Hematopoietic multipotent progenitor cell treated with erythropoietin and hydrocortisone succinate and interleukin-3 and kit ligand, for 17 days (in vitro differentiated cells): ENCODE measurements at places on chromosomes 6 and 20.
A peak's percentile ranks its signal among the peaks of the same experiment; 100 is the strongest.

- DNase-seq = no peak
Observed at GRCh38 chr20:4708856-4709255, 12.9 kb upstream of the PRND start.

DNA sequence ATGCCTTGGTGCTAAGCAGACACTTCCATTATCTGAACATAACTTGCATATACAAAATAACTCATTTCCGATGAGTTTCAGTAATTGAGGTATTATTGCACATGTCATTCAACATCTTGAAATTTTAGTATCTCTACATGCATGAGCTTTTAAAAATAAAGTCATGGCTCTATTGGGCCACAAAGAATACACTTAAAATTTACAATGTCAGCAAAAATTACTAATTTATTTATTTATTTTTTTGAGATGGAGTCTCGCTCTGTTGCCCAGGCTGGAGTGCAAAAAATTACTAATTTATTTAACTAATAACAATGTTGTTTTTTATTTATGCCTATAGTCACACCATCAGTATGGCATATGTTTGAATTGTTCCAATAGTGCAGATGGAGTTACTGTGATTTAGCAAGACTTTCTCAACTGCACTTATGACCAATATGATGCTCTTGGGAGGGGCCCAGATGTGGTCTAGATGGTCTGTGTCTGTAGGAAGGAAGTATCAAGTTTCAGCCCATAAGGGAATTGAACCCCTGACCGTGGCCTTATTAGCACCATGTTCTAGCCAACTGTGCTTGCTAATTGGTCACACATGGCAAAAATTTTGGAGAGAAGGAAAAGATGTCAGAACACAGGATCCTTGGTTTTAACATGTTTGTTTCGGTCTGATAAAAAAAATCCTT lies 370.7 kb upstream of the TSHZ2 start:
- DNase-seq = no peak

DNA sequence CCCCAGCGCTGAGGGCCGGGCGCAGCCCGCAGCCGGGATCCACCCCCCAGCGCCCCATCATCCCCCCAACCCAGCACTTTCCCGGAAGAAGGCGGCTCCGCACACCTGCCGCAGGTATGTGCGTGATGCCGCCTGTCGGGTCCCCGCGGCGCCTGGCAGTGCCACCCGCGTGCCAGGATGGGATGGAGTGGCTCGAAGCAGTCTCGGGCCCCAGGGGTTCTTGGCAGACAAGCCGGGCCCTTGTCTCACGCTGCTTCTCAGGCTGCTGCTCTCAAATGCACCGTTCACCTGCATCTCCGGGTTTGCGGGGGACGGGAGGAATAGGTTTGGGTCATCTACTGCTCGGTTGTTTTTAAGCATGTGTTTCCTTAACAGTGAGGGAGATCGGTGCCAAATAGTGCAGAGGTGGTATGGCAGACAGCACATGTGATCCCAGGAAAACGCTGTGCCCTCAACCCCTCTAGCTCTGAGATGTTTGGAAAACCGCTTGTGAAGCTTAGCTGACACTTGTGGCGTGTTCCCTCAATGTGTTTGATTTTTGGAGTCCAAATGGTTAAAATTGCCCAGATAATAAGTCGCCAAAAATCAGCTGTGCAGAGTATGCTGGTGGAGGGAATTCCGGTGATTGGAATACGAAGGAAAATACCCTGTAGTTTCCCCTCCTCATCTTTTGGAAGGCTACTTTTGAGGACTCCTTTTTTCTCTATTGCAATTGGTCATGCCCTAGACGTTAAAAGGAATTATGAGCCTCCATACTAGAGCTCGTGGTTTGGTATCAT lies 926 bp downstream of the MYLIP start:
- DNase-seq = peak; percentile 71

DNA sequence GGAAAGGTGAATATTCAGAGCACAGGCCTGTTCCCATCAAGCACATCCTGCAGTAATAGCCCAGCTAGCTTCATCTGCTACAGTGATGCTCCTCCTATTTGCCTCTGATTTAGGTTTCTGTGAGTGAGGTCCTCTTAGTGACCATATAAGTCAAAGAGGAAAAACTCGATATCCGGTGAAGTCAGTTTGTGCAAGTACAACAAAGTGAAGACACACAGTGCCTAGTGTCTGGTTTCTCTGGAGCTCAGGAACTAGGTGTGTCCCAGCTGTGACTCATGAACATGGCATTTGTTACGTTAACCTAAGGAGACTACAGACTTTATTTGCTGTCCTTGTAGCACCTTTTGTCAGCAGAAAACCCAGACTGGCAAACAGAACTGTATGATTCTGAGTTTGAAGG lies 33.9 kb downstream of the EDN1 start:
- no peak for DNase-seq

DNA sequence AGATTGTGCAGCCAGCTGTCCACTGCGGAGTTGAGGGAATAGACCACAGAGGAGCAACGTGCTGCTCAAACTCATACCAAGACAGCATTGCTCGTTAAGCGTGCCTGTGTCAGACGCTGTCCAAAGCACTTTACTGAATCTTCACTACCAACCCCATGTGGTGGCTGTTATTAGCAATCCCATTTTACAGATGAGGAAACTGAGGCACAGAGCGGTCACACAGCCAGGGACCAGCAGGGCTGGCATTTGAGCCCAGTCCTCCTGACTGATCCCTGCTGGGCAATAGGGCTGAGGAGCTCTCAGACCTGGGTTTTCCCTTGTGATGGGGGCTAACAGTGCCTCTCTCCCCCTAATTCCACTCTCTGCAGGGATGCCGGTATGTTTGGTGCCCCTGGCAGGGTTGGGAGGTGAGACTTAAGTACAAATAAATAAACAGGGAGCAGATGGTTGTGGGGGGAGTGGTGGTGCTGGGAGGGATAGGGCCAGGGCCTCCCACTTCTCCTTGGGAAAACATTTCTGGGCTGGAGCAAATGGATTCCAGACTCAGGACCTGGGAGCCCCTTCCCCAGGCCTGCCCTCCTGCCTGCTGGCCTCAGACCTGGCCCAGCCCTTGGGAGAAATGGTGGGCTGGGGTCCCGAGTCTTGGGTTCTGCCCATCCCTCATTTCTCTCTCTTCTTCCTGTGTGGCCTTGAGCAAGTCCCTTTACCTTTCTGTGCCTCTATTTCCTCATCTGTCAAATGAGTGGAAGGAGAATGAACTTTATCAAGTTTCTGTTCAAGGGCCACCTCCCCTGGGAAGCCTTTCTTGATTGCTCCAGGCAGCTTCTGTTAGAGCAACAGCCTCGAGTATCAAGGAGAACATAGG lies 17.7 kb downstream of the SRXN1 start:
- DNase-seq = no peak

DNA sequence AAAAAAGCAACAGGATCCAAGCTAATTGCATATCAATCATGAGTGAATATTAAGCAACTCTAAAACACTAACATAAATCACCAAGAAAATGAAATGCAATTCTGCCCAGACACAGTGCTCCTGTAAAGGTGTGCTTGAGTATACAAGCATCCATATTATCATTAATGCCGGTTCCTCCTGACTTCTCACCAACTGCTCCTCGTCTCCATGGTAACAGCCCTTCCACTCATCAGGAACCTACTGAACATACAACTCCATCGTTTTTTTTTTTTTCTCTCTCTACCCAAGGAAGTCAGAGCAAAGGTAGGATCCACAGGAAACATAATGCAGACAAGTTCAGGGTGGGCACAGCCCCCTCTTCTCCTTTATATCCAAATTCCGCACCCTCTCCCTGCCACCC lies 12.4 kb downstream of the GABBR1 start:
- no peak for DNase-seq

DNA sequence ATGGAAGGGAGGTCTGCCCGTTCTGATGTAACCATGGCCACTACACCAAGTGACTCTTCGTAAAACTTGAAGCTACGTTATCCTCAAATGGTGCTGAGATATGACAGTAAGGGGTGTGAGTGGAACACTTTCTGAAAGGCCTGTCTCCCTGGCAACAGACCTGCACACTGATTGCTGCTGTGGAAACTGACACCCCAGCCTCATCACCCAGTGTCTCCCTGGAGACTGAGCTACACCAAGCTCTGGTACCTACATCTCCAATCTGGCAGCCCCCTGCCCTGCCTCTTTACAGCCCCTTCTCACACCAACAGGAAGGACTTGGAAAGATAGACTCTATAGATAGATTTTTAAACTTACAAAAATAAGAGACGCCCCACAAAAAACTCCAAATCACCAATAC lies 13.2 kb downstream of the PI16 start:
- DNase-seq = no peak

- no peak for DNase-seq
Observed at GRCh38 chr6:38846844-38847243, 131.7 kb downstream of the DNAH8 start.

- DNase-seq = no peak
Observed at GRCh38 chr20:55953201-55953600, 52.1 kb downstream of the CBLN4 start.

GRCh38 chr20:7257692-7258466 lies 490.4 kb downstream of the BMP2 start:
- no peak for DNase-seq

DNA sequence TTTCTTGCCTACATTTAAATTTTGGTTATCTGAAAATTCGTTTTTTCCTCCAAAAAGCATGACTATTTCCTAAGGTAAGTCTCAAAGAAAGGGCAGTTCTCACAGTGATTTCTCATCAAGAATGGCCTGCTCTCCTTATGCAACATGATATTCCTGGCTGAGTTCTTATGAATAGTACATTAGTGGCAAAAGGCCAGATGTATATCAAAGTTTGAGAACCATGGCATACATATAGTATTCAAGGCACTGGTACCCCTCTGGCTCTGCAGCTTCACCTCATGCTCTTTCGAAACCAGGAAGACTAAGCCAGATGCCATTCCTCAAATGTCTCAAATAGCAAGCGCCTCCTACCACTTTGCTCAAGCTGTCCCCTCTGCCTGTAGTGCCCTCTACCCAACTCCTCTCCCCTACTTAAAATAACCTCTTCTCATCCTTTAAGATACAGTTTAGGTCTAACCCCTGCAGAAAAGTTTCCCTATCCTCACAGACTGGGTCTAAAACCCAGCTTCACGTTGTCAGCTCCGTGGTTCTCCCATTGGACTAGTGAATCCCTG lies 280.3 kb downstream of the HACE1 start:
- DNase-seq = no peak

DNA sequence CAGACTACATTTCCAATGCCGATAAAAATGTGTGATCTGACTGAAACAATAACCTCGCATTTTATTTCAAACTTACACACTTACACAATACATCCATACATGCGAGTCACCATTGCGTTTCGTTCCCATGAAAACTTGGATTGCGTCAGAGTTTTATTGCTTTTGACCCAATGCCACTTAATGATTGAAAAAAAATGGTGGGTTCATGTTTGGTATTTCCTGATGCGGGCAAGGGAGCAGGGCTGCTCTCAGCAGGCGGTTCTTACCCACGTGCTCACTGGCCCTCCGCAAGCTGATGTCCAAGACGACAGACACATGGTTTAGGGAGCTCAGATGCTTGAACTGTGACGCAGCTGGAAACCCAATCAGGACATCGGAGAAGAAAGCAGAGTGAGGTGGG lies 281.0 kb upstream of the SULF2 start:
- DNase-seq = no peak

DNA sequence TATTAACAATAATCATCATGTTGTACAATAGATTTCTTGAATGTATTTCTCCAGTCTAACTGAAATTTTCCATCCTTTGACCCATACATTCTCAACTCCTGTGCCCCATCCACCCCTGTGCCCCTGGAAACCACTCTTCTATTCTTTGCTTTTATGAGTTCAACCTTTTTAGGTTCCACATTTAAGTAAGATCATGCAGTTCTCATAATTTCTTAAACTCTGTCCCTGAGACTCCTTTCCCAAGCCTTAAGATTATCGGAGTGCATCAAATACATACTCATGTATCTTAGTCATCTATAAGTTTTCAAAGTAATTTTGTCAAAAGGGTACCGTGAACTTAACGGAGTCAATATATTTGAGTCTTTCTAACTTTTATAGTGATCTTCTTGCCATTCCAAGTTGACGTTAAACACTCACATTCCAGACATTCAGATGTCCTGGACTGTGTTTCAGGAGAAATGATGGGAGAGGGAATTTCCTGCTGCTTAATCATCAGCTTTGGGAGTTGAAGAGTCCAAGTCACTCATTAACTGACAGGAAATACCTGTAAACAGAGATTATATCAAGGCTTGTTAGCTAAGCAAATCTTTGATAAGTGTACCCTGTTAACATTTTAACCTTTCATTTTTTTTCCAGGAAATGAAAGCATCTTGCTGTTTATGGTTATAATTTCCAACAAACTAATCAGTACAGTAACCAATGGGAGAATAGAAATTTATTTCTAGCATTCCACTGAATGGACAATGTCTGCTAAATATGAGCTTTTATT lies 73.3 kb downstream of the ADGRG6 start:
- no peak for DNase-seq

GRCh38 chr20:37537505-37537904 lies 9.8 kb upstream of the BLCAP start:
- no peak for DNase-seq

GRCh38 chr6:26361544-26361943 lies 3.5 kb upstream of the BTN3A2 start:
- DNase-seq = no peak
